ENCODE measurements at places on chromosomes 3 and 15.

GRCh38 chr3:74443102-74443501 lies 171.4 kb downstream of the CNTN3 start:
- peak; percentile 26 for DNase-seq

DNA sequence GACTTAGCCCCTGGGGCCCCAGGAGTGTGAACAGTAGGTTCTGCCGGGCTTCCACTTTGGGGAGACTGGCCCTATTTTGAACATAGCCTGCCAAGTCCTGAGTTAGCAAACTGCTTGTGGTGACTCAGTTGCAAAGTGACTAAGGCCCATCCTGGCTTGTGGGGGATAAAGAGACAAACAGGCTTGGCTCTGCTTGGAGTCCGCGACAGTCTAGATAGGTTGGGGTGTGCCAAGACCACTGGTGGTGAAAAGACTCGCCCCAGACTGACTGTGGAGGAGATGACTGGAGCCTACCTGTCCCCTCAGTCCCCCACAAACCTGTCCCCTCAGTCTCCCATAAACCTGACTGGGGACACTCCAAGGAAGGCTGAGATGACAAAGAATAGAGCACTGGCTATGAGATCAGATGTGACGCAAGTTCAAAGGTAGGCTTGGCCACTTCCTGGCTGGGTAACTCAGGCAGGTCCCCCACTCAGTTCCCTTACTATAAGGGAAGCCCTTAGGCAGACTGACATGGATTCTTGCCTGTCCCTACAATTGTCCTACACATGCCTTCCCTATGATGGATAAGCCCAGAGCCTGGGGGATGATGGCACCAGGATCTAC lies 4.3 kb downstream of the DNASE1L3 start:
- peak; percentile 31 for DNase-seq

GRCh38 chr3:48507256-48508061 lies 3.5 kb upstream of the SHISA5 start:
- DNase-seq, result peak; percentile 86

DNA sequence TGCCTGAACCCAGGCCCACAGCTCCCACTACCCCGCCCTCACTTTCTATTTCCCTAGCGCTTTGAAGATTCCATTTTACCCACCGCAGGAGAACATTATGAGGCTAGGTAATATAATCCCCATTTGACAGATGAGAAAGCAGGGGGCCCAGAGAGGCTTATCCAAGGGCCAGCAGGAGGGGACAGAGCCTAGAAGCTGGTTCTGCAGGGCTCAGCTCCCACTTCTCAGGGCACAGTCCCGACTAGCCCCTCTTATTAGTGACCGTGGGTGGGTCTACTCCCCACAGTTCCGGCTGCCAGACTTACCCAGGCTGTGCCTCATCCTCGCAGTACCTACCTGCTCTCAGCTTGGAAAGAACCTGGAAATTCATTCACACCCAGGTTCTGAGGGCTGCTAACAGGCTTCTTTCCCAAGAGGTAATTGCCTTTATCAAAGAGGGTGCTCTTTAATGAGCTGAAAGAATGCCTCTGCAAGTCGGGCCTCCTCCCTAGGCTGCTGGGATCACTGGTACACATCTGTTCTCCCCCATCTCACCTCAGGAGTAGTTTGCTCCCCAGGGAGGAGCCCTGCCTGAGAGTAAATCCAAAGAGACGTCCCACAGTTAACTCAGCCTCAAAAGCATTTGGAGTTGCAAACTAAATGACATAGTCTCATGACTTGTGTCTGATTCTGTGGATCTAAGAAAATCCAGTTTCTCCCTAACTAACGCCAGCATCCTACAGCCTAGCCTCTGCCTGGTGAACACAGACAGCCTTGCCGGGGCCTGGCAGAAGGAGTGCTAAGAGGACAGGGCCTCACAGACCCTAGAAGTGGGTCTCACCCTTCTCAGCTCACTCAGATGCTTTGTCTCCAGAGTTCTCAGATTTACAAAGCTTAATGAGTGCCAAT lies 125.0 kb downstream of the CHSY1 start:
- no peak for DNase-seq

GRCh38 chr15:66294157-66294931 lies 976 bp downstream of the DIS3L start:
- peak; percentile 91 for DNase-seq

DNA sequence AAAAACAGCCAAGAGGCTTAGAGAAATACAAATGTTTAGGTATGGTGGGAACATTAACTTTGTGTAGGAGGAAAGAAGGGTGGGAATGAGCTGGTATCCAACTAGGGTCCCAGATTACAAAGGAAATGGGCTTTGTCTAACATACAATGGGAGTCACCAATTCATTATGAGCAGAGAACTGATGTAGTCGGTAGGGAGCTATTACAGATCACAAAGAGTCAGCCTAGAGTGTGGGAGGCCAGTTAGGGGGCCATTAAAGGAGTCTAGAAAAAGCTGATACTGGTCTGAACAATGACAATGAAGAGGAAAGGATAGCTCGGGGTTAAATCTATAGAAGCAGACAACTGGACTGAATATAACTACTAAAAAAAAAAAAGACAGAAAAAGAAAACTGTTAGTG lies 15.5 kb downstream of the ANO10 start:
- DNase-seq, result no peak

DNA sequence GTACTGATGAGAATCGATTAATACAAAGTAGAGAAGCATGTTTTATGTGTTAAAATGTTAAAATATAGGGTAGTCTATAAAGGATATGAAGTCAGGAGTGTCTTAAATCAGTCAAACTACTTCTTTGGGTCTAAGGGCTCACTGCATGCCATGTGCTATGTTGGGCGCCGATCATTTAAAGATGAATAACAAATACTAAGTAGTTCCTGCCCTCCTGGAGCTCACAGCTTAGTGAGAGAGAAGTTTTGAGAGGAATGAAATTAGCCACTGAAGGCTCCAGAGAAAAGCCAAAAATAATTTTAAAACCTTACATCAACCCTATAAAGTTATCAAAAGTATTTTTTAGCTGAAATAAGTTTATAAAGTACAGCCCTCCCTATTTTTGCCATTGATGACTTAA lies 44.5 kb downstream of the BLM start:
- DNase-seq, result no peak

DNA sequence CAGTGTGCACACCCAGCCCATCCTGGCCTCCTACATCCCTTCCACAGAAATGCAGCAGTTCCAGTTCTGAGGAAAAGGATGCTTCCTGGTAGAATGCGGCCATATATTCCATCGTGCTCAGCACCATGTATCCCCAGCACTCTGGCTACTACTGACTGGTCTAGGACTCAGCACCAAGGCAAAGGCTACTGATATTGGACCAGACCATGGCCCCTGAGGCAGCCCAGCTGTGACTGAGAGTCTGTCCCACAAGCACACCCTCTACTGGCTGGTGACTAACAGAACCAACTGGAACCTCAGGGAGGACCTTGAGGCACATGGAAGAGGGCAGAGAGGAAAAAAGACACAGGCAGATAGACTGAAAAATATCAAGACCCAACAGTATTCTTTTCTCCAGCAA lies 30.0 kb downstream of the TARS3 start:
- no peak for DNase-seq

- no peak for DNase-seq
These were observed 29.6 kb downstream of the FSIP1 start for GRCh38 chr15:39752991-39753390.

DNA sequence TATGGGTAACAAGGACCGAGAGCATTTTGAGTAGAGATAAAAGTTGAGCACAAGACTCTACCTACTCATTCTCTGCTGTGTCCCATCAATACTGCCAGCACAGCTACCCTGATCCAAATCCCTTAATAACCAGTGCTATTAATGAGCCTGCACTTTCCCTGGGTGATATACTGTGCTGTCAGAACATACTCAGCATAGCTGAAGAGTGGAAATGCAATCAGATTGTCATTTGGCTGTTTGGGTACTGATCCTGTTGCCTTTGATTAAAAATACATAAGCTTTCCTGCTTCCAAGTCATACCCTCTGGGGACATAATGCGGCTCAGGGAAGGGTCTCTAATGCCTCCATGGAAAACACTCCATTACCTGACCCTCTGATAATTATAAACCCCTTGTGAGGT lies 917.5 kb downstream of the SQOR start:
- DNase-seq, result no peak

DNA sequence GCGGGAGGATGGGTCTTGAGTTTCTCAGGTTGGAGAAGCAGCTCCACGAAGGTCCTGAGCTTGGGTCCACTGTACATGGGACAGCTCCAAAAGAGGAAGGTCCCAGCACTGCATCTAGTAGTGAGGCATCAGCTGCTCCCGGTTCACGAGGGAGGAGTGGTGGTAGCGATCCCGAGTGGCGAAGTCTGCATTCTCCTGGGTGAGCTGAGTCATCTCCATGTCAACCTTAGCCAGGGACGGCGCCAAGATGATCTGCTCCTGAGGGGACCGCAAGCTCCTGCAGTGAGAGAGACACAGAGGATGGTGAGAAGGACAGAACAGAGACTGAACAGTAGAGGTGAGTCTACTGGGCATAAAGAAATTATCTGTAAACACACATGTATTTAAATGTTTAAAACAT lies 28.0 kb upstream of the HEG1 start:
- DNase-seq, result no peak

- DNase-seq, result no peak
These were observed 97.2 kb downstream of the DGKG start for GRCh38 chr3:186264608-186265400.

DNA sequence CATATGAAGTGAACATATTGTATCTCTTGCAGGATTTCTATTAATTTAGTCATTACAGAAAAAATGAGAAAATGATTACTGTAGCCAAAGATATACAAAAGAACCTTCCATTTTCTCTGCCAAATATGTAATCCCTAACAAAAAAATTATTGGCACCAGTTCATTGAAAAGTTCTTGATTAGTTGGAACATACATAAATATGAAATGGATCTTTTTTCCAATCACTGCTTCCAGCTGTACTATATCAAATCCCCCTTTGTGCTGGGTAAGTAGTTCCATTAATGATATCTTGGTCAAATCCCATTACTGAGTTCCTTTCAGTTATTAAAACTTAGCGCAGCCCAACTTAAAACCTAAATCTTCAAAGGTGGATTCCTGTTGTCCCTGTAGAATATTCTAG lies 263.8 kb downstream of the SLC9A9 start:
- no peak for DNase-seq

GRCh38 chr3:111975131-111975530 lies 3.7 kb upstream of the ABHD10 start:
- no peak for DNase-seq

- no peak for DNase-seq
These were observed 29.0 kb downstream of the ETV5 start for GRCh38 chr3:186079925-186080324.

GRCh38 chr15:42723068-42723467 lies 13.9 kb downstream of the CDAN1 start:
- DNase-seq, result no peak

DNA sequence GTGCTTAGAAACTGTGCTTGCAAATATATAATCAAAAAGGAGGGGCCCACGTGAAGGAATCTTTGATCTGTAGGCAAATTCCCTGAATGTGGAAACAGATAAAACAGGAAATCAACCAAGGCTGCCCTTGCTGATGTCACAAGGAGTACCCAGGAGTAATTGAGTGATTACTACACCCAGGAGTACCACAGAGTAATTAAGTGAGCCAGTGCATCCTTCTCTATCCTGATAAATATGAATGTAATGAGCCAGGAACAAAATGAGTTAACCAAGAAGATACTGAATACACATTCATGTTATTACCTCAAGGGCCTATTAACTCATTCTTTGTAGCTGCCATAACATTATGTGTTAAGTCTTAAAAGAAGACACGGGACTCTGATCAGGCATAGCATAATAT lies 87.3 kb upstream of the POU1F1 start:
- no peak for DNase-seq

GRCh38 chr3:12952343-12953200 lies 111.2 kb upstream of the RPL32 start:
- no peak for DNase-seq

- no peak for DNase-seq
These were observed 14.1 kb downstream of the PARL start for GRCh38 chr3:183870563-183870962.

GRCh38 chr3:185090811-185091210 lies 62.0 kb downstream of the C3orf70 start:
- no peak for DNase-seq

- DNase-seq, result no peak
These were observed 96.0 kb downstream of the CCNL1 start for GRCh38 chr3:157063926-157064325.

DNA sequence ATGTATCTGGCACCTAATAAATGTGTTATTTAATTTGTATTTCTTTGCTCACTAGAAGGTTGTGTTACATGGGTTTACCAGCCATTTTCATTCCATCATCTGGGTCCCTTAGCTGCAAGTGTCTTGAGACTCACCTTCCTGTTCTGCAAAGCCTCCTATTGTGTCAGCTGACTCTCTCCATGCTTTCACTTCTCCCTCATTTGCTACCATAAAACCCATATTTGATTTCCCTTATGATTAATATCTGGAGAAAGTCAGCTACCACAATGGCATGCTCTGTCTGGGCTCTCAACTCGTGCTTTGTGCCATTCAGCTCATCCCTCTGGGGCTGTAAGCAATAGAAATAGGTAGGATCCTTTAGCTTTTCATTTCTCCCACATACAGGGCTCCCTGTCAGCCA lies 79.5 kb upstream of the EIF1B start:
- no peak for DNase-seq

DNA sequence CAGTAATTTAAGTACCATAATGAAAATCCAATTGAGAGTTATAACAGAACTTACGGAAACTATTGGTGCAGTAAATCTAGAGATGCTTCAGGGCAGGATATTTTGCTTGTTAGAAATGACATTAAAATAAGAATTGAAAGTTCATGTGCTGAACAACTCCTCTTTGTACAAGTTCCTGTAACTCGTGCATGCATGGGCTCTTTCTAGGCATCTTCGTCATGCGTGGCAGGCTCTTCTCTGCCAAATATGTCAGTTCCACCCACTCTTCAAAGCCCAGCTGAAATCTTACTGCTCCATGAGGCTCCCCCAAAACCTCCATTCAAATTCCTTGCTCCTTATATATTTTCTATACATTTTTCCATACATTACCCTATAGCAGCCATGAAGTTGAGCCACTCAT lies 48.7 kb downstream of the FBN1 start:
- DNase-seq, result no peak

DNA sequence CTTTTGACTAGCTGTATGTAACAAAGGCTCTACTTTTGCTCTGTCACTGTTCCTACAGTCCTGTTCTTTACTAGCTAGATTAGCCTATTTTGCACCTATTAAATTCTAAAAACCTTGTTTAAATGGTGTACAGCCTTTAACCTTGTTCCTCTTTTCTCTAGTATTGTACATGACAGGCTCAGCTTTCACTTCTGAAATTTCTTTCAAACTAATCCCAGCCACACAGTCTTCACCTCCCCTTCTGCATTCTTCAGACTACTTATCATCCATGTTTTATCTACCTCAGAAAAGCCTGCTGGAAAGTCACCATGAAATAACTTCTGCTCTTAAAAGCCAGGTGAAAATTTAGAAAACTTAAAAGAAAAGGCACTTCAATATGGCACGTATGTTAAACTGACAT lies 122.4 kb downstream of the NECTIN3 start:
- DNase-seq, result no peak

GRCh38 chr3:56940976-56941375 lies 119.5 kb upstream of the SPATA12 start:
- no peak for DNase-seq

GRCh38 chr3:135905058-135905724 lies 60.3 kb upstream of the PPP2R3A start:
- DNase-seq, result no peak

- no peak for DNase-seq
These were observed 46.3 kb upstream of the FLNB start for GRCh38 chr3:57961828-57962447.
